ENCODE measurements at places on chromosomes 12 and 14.

- no peak for DNase-seq
Measured at GRCh38 chr12:27922531-27923139, 49.9 kb downstream of the PTHLH start.

DNA sequence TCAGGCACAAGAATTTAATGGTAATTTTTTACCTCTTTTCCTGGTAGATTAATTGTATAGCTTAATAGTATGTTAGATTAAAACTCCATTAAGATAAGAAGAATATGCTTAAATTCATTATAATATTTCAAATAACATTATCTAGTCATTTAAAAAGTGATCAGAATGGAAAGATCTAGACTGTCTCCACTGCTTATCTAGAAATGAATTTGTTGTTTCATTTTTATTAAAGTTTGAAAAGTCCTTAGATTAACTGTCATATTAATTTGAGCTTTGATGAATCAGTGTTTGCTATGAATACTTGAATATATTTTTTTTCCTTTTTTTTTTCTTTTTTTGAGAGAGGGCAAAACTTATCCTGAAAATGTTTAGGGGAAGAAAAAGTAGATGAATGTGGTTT lies 236.6 kb upstream of the NPAS3 start:
- DNase-seq: no peak

DNA sequence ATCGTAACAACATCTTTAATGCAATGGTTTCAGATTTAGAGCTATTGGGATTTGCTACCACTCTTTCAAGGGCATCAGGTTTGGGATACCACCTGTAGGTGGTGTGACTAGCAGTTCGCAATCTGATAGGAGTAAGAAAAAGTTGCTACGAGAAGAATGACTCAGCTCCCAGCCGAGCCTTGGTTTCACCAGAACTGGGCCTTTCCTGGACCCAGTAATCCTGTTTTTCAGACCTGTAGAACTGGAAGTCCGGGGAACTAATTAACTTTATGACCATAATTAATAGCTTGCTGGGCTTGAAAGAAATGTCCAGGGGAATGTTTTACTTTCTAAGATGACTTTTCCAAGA lies 770 bp downstream of the ABHD4 start:
- peak; percentile 75 for DNase-seq

GRCh38 chr14:75634848-75635247 lies 25.8 kb downstream of the ERG28 start:
- no peak for DNase-seq

- DNase-seq: no peak
Measured at GRCh38 chr14:22492622-22493542, 96.1 kb downstream of the DAD1 start.

Data from NCI-H1417 (cell line).